Right renal pelvis (tissue), 4 donors: ENCODE measurements at places on chromosomes 1 and 21.
A peak's percentile ranks its signal among the peaks of the same experiment; 100 is the strongest.

- DNase-seq = no peak
These were observed 233.3 kb upstream of the COA6 start for GRCh38 chr1:234139966-234140365.

GRCh38 chr21:16519036-16519435, 789.3 kb downstream of the USP25 start:
- DNase-seq = no peak

DNA sequence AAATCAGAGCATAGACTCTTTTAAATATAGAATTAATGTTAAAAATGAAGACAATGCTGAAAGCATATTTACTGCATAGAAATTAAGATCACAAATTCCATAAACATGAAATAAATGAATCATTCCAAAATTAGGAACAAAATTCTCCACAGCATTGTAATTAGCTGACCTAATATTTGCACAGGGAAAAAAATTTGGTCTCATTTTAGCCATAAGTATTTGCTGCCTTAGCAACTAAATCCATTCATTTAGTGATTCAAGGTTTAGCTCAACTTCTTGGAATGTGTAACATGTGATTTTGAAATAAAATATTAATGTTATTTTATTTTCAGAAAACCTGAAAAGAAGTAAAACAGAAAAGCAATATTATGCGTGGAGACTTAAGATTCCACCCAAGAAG, 25.5 kb downstream of the ADAMTS5 start:
- no peak for DNase-seq

- peak; percentile 89 for DNase-seq
These were observed 28.5 kb upstream of the EPS8L3 start for GRCh38 chr1:109792056-109792831.

DNA sequence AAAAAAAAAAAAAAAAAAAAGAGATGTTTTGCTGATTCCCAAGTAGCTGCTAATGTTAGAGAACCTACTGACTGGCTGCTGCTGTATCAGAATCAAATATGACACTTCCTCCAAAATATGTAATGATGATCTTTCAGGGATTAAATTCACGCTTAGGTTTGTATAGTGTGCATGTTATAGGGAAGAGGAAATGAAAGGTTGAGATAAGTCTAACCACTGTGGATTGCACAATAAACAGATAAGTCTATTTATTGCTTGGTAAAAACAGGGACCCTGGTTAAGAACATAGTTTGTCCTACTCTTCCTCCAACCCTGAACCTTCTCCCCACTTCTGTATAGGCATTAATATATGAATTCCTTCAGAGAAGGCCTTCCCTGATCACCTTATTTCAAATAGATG, 13.2 kb downstream of the RC3H1 start:
- no peak for DNase-seq

- no peak for DNase-seq
These were observed 2.1 kb downstream of the BACH1 start for GRCh38 chr21:29300807-29301138.

DNA sequence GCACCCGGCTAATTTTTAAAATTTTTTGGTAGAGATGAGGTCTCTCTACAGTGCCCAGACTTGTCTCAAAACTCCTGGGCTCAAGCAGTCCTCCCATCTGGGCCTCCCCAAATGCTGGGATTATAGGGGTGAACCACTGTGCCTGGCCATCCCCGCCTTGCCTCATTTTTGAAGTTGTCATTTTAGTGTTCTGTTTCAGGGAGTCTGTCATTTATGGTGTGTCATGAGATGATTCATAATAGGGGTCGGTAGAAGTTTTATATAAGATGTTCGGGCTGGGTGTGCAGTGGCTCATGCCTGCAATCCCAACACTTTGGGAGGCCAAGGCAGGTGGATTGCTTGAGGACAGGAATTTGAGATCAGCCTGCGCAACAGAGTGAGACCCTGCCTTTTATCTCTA, 8.5 kb downstream of the PRCC start:
- DNase-seq = no peak

DNA sequence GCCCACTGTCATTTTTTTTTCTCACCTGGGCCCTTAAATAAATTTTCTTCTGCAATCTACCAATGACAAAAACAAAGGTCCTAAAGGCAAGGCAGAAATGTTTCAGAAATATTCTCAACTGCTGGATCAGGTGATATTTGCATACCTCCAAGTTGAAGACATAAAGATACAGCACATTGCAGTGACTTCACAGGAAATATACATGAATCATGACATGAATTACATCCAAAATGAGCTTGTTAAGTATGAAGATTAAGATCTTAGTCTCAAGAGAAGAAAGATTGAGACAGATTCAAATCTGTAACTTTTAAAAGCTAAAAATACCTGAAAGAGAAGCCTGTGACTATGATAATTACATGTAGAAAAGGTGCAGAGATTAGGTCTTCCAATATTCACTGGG, 207.8 kb downstream of the SIPA1L2 start:
- no peak for DNase-seq

- no peak for DNase-seq
These were observed 19.9 kb upstream of the RGS4 start for GRCh38 chr1:163049296-163049695.
